ENCODE measurements at places on chromosomes 13 and 19.

DNA sequence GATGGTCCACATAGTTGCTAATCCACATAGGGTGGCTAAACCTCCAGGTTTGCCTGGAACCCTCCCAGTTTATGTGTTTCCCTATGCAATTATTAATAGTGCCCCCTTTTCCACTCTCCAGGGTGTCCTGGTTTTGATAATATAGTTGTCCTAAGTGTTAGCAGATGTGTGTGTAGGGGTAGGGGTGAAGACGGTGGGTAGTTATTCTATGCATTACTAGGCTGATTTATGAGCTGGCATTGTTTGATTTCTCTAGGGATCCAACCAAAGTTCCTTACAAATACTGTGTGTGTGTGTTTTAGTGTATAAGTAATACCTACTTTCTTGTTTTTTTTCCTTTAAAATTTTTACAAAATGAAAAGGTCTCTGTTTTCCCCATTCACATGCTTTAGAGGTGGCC is 21.1 kb downstream of the GTF2F2 start:
- DNase-seq, result no peak

DNA sequence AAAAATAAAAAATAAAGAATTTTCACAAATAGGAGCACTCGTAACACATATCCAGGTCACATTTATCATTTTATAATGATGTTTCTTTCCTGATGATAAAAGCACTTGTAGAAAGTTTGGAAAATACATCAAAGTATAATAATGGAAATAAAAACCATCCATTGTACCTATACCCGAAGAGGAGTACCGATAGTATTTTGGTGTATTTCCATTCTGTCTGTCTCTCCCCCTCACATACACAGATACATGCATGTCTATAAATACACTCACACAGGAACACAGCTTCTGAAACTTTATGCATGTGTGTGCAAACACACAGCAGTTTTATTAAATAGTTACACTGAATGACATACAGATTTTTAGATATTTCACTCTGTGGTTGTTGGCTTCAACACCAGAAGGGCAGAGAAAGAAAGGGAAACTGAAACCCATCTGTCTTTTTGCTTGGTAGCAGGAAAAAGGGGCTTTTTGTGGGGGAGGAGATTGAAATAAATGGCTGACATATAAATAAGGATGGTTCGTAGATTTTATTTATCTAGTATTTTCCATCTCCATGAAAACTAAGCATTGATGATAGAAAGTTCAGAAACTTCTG is 114.8 kb downstream of the LRCH1 start:
- no peak for DNase-seq

- DNase-seq, result peak; percentile 83
These were observed 53.6 kb upstream of the LDLR start for GRCh38 chr19:11035441-11036377.

DNA sequence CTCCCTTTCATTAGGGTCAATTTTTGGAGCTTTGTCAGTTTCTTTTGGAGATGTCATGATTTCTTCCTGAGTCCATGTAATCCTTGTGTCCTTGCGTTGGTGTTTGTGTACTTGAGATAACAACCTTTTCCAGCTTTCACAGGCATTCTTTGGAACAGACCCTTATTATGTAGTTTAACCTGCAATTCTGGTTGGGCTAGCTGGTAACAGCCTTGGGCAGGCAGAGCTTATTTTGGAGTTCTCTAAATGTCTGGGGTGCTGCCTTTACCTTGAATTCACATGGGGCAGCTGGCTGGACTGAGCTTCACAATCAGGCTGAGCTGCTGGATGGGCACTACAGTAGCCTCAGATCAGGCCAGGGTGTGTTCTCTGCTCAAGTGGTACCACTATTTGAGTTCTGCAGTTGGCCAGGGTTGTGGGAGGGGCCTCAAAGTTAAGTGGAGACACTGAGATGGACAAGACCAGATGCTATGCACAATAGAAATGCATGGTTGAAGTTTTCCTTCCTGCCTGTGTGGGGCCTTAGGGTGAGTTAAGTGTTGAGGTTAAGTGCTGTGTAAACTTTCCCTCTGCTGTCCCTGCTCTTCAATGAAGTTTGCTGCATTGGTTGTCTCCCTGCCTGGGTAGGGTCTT is 277.3 kb downstream of the ATP8A2 start:
- no peak for DNase-seq

DNA sequence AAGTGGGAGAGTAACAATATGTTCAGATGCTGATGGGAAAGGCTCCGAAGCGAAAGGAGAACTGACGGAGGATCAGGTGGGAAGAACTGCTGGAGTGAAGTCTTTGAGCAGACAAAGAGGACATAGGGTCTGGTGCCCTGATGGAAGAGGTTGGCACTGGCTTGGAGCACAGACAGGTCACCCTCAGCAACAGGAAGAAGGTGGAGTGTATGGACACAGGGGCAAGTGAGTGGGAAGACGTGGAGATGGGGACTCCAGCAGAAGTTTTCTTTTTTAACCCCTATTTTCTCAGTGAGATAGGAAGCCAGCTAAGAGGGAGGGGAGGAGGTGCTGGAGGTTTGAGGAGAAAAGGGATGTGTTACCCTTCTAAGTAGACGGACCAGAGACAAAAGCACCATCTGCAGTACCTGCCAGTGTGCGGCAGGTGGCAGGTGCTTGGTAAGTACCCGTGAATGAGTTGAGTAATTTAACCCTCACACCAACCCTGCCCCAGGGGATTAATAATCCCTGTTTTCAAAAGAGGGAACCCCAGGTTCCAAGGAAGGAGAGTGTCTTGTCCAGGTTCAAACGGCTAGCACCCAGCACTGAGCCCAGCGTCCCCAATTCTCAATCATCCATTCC is 11.2 kb downstream of the HAS1 start:
- no peak for DNase-seq

DNA sequence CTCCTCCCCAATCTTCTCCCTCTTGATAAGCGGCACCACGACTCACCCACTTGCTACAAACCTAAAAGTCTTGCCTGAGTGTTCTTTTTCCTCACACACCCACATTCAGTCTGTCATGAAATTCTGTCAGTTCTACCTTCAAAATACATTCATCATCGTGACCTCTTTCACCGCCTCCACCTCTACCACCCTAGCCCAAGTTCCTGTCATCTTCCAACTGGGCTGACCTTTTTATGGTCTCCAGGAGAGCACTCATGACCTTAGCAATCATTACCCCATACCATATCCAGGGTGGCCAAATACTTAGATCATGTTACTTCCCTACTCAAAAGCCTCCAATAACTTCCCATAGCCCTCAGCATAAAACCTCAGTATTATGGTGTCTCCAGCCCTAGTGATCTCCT is 110.4 kb upstream of the TSC22D1 start:
- no peak for DNase-seq

GRCh38 chr13:89181041-89181440 is 1509.9 kb downstream of the SLITRK5 start:
- DNase-seq, result no peak

DNA sequence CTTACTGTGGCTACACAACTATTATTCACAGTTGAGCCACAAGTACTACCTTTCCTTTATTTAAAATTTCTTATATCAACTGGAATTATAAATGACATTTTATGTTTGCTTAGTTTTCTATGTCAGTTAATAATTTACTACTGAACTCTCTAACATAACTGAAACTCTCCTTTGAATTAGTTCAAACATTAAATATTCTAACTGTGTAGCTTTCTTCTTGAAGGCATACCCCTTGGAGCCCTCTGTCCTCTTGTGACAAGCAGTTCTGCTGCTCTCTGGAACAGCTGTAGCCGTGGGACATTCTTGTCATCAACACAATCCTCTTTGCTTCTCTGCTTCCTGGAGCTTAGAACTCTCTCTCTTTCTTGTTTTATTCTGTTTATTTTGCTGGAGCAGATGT is 244.8 kb downstream of the NHLRC3 start:
- DNase-seq, result no peak

GRCh38 chr19:18396471-18397241 is 766 bp downstream of the LRRC25 start:
- no peak for DNase-seq

DNA sequence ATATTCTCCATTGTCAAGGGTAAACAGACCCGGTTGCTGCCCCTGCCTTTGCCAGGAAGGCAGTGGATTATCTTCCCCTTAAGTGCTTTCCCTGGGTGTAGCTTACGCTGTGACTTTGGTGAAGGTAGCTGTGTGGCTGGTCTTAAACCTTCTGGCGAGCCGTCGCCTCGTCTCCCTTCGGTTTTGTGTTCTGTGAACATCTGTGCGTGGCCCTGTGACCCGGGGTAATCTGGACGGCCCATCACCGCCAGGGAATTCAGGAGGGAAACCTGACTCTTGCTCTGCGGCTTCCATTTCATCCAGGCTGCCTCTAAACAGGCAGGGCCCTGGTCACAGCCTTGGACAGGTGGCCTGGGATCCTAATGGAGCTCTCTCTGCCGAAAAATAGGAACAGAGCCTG is 78.7 kb downstream of the SHISA2 start:
- DNase-seq, result no peak

GRCh38 chr19:49808711-49809159 is 4.4 kb downstream of the FUZ start:
- peak; percentile 86 for DNase-seq

GRCh38 chr19:15790096-15790495 is 2.6 kb downstream of the OR10H5 start:
- no peak for DNase-seq

DNA sequence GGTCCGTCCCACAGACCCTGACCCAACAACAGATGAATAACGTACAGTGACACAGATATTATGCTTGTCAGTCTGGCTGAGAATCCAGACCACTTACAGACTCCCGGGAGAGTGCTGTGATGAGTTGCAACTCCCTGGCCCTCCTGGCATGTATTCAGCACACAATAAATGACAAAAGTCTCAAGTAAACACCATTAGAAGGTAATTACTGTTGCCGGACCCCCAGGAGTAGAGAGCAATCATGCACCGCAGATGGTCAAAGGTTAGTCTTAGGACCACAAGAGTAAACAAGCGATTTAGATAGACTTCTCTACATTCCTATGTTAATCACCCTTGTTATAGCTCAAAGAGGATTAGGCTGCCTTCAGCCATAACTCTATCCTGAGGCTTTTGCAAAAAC is 726.4 kb upstream of the GPC6 start:
- no peak for DNase-seq

- no peak for DNase-seq
These were observed 1.3 kb upstream of the ARHGAP45 start for GRCh38 chr19:1065606-1066109.

GRCh38 chr13:104253063-104253680 is 1187.0 kb upstream of the SLC10A2 start:
- no peak for DNase-seq

GRCh38 chr13:106110241-106110855 is 425.1 kb downstream of the EFNB2 start:
- DNase-seq, result no peak

GRCh38 chr19:15475169-15475568 is 4.1 kb downstream of the PGLYRP2 start:
- no peak for DNase-seq

DNA sequence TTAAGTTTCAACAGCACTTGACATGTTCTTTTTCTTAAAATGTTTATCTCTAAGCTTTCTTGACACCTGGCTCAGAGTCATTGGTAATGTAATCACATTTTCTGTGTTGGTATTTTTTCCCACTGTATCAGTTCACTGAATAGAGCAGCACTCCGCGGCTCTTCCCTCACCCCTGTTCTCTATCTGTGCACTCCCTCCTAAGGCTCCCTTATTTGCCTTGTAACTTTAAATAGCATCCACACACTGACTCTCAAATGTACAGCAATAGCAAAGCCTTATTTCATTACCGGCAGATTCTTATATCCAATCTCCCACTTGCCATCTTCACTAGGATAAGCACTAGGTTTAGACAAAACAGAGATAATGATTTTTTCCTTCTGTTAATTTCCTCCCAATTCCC is 935.5 kb upstream of the SLC10A2 start:
- no peak for DNase-seq

- no peak for DNase-seq
These were observed 51.5 kb downstream of the EPS15L1 start for GRCh38 chr19:16420336-16420676.

DNA sequence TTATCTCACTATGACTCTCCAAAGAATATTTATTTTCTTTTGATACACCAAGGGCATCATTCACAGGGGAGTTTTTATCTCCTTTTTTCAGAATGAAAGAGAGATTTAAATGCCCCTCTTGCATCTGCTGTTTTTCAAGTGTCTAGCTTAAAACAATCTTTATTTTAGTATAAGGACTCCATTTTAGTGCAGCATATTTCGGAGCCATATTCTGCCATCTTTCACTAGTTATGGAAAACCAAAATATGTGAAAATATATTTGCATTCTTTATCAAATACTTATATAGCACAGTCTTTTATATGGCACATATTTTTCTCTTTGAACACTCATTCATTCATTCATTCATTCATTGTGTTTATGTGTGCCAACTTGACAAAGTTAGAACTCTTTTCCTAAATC is 1130.2 kb downstream of the SLITRK5 start:
- DNase-seq, result no peak
